Uterus (tissue), 4 donors: ENCODE measurements at places on chromosomes 7 and 10.

DNA sequence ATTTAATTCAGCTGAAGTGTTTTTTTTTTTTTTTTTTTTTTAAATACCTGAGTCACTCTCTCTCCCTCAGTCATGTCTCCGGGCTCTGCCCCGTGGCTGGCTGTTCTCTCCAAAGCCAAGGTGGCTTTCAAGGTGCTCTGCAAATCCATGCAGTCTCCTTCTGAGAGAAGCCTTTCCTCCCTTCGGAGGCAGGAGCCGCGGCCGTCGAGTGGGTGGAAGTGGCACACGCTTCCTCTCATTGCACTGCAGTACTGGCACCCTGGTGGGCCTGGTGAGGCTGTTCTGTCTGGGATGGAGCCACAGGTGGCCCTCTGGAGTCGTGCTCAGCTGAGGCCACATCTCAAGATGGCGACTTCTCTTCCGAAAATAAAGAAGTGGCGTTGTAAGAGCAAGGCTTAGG is 221.8 kb downstream of the GLRX3 start:
- DNase-seq = no peak

DNA sequence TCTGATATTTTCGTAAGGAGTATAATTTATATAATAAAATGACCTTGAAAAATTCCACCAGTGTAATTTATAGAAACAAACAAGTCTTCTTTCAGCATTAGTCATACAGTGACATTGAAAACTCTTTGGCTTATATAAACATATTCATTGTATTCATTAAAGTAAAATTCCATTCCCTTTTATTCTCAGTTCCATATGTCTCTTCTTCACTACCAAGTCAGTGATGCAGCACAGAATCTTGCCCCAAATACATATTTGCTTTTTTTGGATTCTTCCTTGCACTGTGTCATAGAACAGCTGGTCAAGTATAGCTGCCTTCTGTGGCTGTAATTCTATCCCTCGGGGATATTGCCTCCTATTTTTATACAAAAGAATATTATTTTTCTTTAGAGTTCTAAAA is 884.5 kb upstream of the POT1 start:
- no peak for DNase-seq

DNA sequence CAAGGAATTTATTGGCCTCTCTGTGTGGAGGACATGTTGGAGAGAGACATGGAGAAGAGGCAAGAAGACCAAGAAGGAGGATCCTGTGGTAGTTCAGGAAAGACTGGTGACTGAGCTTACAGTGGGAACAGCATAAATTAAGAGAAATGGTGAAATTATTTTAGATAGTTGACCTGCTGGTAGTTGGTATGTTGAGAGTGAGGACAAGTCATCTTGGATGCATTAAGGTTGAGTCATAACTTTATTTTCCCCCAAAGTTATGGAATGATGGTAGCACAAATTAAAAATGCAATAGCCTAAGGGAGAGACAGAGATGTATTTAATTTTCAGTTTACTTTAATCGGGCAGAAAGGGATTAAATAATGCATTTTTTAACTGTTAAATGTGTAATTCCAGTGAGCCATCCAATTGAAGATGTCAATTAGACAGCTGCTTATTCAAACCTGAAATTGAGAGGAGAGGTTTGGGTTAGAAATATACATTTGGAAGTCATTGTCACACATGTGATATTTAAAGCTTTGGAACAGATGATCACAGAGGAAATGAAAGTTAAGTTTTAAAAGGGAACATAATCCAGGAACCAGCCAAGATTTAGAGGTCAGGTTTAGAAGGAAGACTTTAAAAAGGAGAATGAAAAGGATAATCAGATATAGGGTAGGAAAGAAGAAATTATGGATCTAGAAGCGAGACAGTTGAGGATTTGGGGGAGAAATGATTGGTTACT is 80.6 kb downstream of the DGKB start:
- DNase-seq = no peak

- DNase-seq = no peak
These were observed 2.0 kb downstream of the CLDN4 start for GRCh38 chr7:73832806-73833205.

GRCh38 chr7:20681258-20681882 is 65.9 kb downstream of the ABCB5 start:
- DNase-seq = no peak

DNA sequence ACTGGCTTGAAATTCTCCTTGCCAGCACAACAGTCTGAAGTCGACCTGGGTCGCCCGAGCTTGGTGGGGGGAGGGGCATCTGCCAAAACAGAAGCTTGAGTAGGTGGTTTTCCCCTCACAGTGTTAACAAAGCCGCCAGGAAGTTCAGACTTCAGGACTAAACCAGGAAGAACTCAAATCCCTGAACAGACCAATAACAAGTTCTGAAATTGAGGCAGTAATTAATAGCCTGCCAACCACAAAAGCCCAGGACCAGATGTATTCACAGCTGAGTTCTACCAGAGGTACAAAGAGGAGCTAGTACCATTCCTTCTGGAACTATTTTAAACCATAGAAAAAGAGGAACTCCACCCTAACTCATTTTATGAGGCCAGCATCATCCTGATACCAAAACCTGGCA is 45.3 kb downstream of the LRRC72 start:
- DNase-seq = no peak

DNA sequence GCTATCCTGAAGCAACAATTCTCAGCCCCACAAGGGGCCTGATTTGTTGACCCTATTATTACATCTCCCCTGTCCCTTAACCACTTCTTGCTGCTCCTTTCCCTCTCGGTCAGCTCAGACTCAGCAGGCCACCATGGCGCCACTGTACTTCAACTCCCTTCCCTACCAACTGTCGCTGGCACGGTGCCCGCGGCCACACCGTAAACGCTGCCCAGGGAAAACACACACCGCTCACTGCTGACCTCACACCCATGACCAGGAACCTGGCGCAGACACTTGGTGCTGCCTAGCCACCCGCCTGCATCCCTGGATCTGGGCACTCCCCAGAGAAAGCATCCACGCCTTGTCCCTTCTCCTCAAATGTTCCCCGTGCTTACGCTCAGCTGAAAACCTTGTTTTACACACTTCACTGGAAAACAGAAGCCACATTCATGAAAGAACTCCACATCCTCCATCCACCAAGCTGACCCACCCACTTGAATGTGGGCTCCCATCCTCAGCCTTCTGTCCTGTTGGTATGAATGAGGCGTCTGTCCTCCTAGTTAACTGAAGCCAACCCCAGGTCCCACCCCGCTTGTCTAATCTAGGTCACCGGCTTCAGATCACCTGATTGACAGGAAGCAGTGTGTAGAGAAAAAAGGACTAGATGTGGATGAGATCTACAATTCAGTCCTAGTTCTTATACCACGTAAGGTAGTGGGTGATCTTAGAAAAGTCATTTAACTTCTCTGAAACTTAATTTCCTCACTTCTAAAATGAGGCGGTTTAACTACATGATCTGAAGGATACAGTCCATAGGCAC is 28.5 kb upstream of the CRYGN start:
- DNase-seq = no peak

- no peak for DNase-seq
These were observed 675.2 kb downstream of the PHTF2 start for GRCh38 chr7:78473571-78474301.

- no peak for DNase-seq
These were observed 92.0 kb downstream of the BBS9 start for GRCh38 chr7:33221390-33221789.

DNA sequence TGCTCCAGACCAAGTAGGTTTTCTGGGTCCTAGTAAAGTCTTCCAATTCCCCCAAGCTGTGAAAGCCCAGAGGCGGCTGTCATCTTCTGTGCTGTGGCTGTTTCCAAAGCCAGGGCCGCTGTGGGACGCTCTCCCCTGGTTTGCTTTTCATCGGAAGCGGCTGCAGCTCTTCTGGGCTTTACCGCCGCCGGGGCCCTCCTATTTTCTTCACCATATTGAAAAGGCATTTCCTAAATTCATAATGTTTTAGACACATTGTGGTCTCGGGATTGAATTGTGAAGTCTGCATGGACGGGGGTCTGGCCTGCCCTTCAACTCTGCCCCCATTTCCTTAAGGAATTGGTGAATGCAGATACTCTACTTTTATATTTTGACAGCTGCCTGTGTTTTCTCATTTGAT is 551.4 kb upstream of the MGMT start:
- no peak for DNase-seq

- peak; percentile 42 for DNase-seq
These were observed 38.6 kb downstream of the CLRN3 start for GRCh38 chr10:127853868-127854768.

- DNase-seq = no peak
These were observed 43.0 kb upstream of the MACC1 start for GRCh38 chr7:20260223-20260622.

- DNase-seq = no peak
These were observed 129.6 kb downstream of the ATP6V0E2 start for GRCh38 chr7:150003304-150003810.

DNA sequence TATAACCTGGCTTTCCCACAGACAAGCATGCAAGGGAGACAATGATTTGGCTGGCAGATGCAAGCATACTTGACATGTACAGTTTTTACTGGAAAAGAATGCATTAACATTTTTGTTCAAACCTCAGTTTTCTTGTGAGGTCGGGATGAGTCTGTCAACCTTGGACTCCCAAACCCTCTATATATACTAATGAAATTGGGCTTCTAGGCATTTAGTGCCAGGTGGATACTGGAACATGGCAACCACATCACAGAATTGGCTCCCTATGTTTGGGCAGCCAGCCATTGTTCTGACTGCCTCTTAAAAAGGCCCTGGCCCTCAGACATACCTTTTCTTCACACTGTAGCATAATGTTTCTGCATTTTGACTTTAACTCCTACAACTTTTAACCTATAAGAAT is 39.1 kb downstream of the CDK6 start:
- no peak for DNase-seq

DNA sequence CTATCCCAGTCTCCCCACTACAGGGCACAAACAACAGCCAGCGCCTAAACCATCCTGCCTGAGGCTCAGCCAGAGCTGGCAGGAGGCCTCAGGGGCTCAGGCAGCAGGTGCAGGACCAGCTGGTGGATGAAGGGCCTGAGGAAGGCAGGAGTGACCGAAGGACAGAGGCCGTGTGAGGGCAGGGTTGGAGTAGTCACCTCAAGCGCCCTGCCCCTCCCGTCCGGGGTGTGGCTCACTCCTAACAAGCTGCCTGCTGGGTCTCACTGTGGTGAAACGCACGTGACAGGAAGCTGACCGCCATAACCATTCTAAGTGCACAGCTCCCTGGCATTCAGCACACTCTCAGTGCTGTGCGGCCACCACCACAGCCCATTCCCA is 281.1 kb downstream of the ELFN1 start:
- no peak for DNase-seq

- no peak for DNase-seq
These were observed 24.8 kb downstream of the NPTX2 start for GRCh38 chr7:98641646-98642500.

GRCh38 chr7:131905471-131905973 is 349.1 kb upstream of the PODXL start:
- no peak for DNase-seq

DNA sequence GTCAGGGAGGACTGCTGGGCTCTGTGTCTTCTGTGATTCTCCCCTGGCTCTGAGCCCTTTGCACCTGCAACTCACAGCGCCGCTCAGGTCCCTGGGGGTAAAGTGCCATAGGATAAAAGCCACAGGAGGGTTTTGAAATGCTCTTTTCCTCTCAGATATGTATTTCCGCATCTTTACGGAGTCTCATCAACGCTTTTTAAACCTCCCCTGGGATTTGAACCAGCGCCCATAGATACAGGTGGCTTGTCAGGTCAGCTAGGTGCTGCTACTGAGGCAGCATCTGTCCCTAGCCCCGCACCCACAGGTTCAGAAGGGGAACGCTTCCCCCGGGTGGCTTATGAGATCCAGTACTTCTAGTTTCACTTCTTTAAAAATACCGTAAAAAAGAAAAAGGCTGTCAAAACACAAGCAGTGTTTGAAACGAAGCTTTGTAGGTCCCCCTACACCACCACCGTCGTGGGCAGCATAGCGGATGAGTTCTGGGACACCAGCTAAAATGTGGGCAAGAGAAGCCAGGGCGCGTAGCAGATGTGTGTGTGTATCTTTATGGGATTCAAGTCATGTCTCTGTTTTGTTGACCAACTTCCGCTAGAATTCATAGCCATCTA is 173.5 kb downstream of the CUX1 start:
- DNase-seq = no peak

DNA sequence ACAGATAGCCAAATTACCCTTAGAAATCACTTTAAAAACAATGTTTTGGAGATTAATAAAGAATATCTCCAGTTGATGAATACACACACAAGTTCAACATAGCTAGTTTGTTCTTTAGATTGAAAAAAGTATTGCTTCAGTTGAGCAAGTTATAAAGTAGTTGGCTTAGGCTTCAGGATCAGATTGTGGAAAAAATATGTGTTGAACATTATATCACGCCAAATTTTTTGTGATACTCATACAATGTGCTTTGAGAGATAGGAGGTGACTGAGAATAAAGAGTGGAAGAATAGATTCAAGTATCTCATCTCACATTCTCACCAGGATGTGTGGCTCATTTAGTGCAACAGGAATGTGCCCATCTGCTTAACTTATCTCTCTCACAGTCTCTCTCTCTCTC is 553.3 kb downstream of the HTR7 start:
- DNase-seq = no peak

GRCh38 chr10:117652228-117653169 is 110.0 kb downstream of the EMX2 start:
- DNase-seq = no peak

- no peak for DNase-seq
These were observed 25.4 kb downstream of the PDGFA start for GRCh38 chr7:494259-494687.

DNA sequence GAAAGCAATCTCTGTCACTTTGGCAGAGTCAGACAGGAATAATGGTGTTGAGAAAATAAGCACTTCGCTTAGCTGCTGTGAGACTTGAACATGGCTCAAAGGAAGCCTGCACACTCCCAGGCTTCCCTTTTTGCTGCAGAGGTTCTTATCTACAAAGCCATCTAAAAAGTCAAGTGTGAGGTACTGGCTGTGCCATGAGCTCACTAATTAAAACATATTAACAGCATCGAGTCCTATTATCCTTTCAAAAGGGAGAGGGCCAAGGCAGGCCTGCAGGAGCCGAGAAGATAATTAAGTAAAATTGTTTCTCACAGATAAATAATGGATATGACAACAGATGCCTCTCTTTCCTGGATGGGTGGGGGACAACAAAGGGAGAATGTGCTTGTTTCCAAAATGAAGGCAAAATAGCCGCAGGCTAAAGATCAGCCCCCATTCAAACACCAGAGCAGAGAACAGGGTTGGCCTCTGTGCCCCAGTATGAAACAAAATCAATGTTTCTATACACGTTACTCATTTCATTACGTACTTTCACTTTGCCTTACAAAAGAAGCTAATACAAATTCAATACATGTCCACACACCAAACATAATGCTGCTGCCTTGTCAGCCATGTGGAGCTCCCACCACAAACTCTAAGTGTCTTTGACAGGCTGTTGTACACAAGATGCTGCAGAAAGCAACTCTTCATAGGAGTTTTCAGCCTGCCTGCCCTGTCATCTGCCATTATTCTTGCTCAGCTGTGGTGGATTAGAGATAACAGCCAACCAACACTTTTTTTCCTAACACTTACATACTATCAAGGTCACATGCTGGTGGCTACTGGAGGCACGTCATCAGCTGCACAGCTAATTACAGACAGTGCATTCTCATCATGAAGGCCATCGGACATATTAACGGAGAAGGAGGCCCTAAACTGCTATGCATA is 55.3 kb downstream of the ELAPOR2 start:
- DNase-seq = no peak

- no peak for DNase-seq
These were observed 37.8 kb downstream of the SP8 start for GRCh38 chr7:20748853-20749252.

GRCh38 chr7:94301024-94301586 is 93.6 kb upstream of the COL1A2 start:
- DNase-seq = peak; percentile 80
